GM04503 (cell line): ENCODE measurements at places on chromosomes 13 and 19.

DNA sequence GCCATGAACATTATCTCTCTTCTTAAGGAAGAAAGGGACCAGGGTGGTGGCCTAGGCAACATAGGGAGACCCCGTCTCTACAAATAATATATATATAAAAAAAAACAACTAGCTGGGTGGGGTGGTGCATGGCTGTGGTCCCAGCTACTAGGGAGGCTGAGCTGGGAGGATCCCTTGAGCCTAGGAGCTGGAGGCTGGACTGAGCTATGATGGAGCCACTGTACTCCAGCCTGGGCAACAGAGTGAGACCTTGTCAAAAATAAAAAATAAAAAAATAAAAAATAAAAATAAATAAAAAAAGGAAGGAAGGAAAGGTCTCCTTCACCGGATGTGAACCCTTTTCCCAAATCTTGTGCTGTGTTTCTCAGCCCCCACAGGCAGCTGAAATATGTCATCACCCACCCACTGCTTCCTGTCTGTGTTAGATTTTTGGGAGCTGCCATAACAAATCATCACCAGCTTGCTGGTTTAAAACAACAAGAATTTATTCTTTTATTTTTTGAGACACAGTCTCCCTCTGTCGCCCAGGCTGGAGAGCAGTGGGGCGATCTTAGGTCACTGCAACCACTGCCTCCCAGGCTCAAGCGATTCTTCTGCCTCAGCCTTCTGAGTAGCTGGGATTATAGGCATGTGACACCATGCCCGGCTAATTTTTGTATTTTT is 9.5 kb upstream of the TSPAN16 start:
- DNase-seq = no peak

GRCh38 chr19:10190026-10190425 is 4.7 kb downstream of the DNMT1 start:
- DNase-seq = no peak

- DNase-seq = peak; percentile 86
These were observed 1.4 kb downstream of the RASA3 start for GRCh38 chr13:114130837-114131582.

DNA sequence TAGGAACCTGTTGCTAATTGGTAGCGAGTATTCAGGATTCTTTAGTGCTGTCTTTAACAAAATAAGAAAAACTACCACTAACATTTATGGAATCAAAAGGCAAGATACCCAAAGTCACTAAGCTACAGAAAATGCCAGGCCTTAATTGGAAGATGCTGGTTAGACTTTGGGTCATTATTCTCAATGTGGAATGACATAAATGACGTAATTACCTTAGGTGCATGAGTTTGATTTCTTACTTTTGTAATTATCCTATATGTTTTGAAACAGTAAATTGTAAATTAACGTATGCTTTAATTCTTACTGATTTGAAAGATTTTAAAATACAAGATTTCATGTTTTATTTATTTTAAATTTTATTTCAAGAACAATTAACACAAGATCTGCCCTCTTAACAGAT is 25.0 kb downstream of the SGCG start:
- DNase-seq = no peak

- DNase-seq = no peak
These were observed 5.2 kb upstream of the ZNF579 start for GRCh38 chr19:55585658-55586339.

GRCh38 chr13:110597041-110597689 is 18.2 kb upstream of the NAXD start:
- DNase-seq = no peak

GRCh38 chr19:29285187-29285687 is 72.3 kb upstream of the UQCRFS1 start:
- no peak for DNase-seq

DNA sequence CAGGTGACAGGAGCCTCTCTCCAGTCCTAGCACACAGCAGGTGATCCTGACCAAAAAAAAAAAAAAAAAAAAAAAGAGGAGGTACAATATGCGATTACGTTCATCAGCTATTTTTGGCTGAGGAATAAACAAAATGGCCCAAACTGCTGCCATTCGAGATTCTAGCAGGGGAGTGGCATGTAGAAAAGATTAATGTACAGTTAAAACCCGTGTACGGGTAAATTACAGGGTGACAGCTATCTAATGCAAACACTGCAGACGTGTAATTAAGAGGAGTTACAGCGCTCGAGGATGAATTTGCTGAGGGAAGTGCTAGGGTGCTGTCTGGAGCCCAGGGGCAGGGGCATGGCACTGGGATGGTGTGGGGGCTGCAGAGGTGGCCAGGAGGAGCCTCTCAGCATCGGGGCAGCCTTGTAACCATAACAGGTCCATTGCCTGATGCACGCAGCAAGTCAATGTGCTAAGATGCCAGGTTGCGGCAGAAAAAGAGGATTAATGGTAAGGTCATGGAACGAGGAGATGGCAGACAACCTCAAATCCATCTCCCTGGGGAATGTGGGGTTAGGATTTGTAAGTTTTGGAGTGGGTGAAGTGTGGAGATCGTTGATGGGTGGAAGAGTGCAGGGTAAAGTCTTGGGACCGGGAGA is 17.4 kb downstream of the CHST8 start:
- DNase-seq = no peak
